ENCODE measurements at places on chromosomes 6 and 20.

GRCh38 chr20:62303340-62304226, 786 bp downstream of the ADRM1 start:
- peak; percentile 32 for DNase-seq

GRCh38 chr20:14470231-14470899, 133.0 kb upstream of the FLRT3 start:
- DNase-seq, result no peak

DNA sequence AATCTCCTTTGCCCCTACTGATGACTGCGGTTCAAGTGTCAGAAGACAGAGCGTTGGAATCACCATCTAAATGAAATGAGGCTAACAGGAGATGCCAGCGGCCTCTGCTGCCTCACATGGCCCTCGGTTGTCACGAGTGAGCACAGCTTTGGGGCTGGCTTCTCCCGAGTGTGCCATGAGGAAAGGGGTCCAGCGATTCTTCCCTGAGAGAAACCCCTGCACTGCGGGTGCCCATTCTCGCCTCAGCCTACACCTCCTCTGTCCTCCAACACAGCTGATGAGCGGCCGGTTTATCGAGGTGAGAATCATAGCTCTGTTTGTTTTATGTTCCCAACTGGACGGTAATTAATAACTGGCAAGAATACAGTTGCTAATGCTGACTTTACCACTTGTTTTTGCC, 144.7 kb upstream of the RPS6KA2 start:
- no peak for DNase-seq

GRCh38 chr6:100479179-100480035, 14.7 kb upstream of the SIM1 start:
- peak; percentile 56 for DNase-seq

- no peak for DNase-seq
Measured at GRCh38 chr20:58625585-58625984, 25.5 kb upstream of the STX16 start.

DNA sequence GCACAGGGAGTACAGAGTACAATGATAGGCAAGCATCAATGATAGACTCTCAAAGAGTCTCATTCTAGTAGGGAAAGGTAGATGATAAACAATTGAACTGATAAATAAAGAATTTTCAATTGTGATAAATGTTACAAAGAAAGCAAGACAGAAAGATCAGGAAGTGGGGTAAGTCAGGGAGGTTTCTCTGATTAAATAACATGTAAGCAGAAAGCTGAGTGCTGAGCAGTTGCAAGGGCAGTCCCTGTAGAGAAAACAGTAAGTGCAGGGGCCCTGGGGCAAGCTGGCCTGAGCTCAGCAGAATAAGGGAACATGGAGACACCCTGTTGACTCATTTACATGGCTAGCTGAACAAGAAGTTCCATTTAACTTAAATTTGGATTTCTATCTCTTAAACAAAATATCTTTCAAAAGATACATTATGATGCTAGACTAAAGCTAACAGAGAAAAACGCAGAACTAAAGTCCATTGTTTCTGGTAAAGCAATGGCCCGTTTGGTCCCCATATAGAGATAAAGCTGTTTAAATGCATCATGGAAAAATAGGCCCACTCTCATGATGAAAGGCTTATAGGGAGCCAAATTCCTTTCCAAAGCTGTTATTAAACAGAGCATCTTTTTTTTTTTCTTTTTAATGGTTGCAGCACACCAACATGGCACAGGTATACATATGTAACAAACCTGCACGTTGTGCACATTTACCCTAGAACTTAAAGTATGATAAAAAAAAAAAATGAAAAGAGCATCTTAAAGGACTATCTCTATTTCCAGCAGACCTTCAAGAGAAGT, 5.3 kb upstream of the TNFAIP3 start:
- DNase-seq, result no peak

DNA sequence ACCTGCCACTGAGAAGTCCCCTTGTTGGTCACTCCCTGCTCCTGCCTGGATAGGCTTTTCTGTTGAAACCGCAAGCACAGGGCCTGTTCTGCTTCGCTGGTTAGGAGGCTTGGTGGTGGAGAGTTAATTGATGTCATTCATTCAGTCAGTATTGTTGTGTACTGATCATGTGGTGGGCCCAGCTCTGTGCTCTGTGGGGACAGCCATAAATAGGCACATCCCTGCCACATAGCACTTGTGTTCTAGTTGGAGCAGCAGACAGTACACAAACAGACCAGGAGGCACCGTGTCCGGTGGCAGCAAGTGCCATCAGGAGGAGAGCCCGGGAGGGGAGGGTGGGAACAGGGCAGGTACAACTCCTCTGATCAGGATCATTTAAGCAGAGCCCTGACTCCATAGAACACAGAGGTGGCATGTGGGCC, 155.2 kb upstream of the INSM1 start:
- DNase-seq, result no peak

GRCh38 chr20:38260025-38260377, 534 bp downstream of the KIAA1755 start:
- DNase-seq, result peak; percentile 54

GRCh38 chr6:80789912-80790570, 683.6 kb downstream of the BCKDHB start:
- DNase-seq, result peak; percentile 14

DNA sequence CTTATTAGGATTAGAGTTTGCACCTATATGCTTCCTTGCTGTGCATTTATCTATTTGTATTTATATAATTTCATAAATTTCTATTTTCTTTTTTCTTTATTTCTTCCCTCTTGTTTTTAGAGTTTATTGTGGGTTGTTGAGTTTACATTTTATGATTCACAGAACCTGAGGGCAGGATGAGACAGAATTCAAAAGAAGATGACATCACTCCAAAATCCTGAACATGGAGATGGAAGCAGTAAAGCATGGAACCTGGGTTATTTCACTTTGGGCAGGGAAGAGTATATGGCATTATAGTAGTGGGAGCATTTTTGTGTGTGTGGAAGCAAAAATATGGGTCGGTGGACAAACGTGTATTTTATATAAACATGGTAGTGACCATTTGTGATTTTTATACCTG, 157.5 kb downstream of the RFX6 start:
- no peak for DNase-seq

- DNase-seq, result no peak
Measured at GRCh38 chr20:4880051-4880450, 121.3 kb downstream of the SLC23A2 start.

DNA sequence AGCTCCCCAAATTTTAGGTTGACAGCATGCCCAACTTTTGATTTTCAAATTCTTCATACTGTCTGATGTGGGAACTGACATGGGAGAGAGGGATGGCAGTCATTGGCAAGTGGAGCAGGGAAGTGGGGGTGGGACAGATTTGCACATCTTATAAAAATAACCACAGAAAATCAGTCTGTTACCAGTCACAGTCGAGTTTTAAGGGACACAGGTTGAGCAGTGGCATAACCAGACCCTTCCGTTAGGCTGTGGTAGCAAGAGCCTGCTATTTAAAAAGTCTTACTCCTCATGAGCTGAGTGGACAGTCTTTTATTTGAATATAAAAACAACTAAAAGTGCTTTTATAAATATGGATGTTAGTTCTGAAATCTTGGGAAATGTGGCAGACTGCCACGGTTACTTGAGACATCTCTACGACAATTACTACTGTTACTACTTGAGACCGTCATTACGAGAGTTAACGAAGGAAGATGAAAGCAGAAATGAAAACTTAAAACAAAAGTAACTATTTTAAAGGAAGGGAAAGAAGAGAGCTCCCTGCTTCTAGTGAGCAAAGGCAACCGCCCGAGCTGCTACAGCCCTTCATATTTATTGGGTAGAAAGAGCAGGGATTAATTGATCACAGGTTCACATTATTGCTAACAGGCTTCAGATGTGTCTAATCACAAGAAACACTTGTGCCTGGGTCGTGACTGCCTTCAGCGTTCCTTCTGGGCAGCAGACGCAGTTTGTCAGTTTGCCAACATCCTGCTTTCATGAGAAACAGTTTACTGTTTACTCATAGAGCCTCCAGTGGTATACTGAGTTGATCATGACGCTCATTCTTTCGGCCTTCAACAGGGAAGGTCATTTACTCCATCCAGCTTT, 71.3 kb downstream of the EFHC1 start:
- DNase-seq, result peak; percentile 35

GRCh38 chr6:142702501-142703460, 242.2 kb downstream of the HIVEP2 start:
- no peak for DNase-seq

- DNase-seq, result no peak
Measured at GRCh38 chr6:157670466-157671186, 152.4 kb upstream of the SNX9 start.

GRCh38 chr20:38050686-38051085, 17.1 kb downstream of the RPRD1B start:
- peak; percentile 21 for DNase-seq

DNA sequence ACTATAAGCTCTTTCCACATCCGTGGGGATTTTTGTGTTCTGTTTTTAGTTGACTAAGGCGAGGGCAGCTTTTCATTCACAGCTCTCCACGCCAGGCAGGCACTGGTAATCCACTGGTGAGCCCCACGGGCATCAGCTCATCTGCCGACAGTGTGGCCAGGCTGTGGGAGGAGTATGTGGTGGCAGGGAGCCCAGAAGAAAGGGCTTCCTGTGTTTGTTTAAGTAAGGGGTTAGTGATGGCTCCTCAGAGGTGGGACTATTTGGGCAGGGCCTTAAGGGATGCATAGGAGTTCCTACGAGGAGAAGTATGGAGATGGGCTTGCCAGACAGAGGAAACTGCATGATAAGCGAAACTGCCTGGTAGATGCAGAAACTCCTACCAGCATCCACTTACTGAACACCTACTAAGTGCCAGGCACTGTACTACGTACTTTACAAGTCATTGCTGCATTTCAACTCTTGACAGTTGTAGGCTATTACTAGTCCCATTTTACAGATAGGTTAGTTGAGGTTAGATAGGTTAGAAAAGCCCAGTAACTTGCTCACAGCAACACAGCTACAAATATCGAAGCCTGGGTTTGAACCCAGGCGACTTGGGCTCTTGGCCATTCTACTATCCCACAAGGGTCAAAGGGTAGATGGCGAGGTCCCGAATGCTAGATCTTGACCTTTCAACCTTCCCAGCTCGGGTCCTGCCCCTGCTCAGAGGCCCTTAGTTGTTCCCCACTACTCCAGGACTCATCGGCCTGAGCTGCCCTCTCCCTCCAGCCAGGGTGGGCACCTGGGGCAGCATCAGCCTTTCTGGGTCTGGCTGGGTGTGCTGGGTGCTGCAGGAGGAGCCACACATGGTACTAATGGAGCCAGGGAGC, 55.1 kb downstream of the CEBPB start:
- DNase-seq, result peak; percentile 52

- DNase-seq, result no peak
Measured at GRCh38 chr6:1346101-1346500, 34.2 kb downstream of the FOXQ1 start.

DNA sequence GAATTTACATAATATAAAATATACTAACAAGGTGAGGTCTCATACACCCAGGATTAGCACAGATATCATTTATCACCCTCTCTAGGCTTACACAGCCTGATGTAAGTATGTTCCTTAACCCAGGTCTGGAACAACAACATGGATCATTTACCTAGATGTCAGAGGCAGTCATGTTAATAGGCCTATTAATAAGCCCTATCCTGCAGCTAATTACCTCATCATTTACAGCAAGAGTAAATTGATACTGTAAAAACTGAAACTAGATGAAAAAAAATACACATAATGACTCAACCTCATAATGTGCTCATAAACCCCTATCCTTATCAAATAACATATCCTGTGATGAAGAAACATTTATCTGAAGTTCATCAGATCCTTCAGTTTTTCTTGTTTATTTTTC, 334.3 kb upstream of the MANEA start:
- DNase-seq, result no peak

GRCh38 chr6:42482174-42482573, 30.4 kb upstream of the TRERF1 start:
- DNase-seq, result no peak

DNA sequence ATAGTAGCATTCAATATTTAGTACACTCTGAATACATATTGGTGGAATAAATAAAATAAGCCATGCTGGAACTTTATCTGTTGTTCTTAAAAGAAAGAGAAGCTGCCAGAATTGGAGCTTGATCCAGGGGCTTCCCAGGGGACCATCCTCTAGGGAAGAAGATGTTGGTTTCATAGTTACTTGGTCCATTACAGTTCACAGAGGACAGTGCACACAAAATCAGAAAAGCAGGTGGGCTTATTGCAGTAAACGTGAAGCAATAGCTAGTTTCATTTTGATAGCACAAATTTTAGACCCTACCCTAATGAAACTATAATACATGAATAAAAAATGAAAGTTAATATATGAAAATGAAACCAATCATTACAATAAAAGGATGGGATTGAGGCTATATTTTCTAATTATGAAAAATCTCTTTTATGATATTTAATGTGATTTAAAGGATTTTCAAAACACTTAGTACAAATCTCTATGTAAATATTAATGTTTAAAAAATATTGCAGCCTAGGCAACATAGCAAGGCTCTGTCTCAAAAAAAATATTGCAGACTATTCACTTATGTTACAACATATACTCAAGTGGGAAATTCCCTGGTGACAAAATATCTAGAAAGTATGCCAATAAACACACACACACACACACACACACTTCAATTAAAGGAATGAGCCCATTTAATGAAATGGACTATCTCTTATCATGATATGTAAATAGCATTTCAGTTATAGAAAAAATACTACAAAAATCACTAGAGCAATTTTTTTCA, 227.0 kb upstream of the MARCKS start:
- DNase-seq, result peak; percentile 70

DNA sequence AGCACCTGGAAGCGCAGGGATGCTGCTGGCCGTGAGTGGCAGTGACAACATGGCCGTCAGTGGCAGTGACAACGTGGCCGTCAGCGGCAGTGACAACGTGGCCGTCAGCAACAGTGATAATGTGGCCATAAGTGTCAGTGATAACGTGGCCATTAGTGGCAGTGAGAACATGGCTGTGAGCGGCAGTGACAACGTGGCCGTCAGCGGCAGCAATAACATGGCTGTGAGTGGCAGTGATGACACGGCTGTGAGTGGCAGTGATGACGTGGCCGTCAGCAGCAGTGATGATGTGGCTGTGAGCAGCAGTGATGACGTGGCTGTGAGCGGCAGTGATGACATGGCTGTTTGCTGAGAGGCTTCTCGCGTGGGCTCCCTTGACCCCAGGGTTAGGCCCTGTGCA, 169.8 kb downstream of the ERMARD start:
- DNase-seq, result no peak

- DNase-seq, result peak; percentile 11
Measured at GRCh38 chr6:114342086-114342825, 567 bp downstream of the HS3ST5 start.

- DNase-seq, result no peak
Measured at GRCh38 chr6:15368186-15368585, 122.3 kb downstream of the JARID2 start.

DNA sequence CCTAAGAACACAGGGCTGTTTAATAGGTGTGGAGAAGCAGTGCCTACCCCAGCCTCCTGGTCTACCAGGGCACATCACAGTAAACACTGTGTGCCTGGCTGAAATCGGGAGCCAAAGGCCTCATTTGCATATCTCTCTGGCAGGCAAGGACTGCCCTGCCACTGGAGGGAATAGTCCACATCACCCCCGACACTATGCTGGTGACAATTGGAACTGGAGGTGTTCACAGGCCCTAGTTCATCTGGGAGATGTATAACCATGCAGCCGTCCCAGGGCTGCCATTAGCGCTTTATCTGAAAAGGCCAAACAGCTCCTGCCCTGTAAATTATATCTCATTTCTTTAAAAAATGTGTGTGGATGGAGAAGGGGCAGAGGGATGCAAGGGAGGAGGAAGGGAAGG, 150.3 kb downstream of the LINC00237 start:
- DNase-seq, result no peak

GRCh38 chr6:3388786-3389185, 68.1 kb downstream of the SLC22A23 start:
- DNase-seq, result no peak

Data from fibroblast of skin of back (primary cell).